ENCODE measurements at places on chromosomes 1 and 21.

DNA sequence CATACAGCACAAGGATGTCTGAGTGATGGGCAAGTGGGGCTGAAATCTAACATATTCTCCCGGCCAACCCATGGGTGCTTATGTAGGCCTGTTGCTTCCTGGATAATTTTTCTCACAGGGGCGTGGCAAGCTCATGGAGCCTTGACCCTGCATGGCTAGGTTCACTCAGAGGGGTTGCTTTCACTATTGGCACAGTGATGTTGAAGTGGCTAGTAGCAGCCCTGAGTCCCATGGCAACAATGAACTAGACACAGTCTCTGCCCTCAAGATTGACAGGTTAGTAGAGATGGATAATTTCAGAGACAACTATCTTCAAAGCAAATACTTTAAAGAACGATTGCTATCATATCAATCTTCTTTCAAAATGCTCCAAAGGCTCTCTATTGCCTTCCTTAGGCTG is 6.5 kb upstream of the MAB21L3 start:
- no peak for DNase-seq

DNA sequence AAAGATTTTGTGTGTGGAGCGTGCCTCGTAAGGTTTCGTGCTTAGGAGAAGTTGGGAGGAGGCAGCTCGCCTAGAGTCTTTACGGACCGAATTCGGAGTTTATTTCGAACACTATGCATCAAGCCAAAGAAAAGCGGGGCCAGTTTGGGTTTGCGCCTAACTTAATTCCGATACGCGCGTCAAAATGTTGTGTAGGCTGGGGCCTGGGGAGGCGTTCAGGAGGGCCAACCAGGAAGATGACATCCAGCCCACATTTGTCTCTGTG is 6.4 kb downstream of the FOXD2 start:
- no peak for DNase-seq

- DNase-seq, result no peak
Measured at GRCh38 chr1:236882678-236883077, 87.6 kb downstream of the MTR start.

- no peak for DNase-seq
Measured at GRCh38 chr1:64595871-64596515, 126.1 kb downstream of the CACHD1 start.

GRCh38 chr1:230909974-230910754 is 41.8 kb upstream of the C1orf198 start:
- DNase-seq, result no peak

DNA sequence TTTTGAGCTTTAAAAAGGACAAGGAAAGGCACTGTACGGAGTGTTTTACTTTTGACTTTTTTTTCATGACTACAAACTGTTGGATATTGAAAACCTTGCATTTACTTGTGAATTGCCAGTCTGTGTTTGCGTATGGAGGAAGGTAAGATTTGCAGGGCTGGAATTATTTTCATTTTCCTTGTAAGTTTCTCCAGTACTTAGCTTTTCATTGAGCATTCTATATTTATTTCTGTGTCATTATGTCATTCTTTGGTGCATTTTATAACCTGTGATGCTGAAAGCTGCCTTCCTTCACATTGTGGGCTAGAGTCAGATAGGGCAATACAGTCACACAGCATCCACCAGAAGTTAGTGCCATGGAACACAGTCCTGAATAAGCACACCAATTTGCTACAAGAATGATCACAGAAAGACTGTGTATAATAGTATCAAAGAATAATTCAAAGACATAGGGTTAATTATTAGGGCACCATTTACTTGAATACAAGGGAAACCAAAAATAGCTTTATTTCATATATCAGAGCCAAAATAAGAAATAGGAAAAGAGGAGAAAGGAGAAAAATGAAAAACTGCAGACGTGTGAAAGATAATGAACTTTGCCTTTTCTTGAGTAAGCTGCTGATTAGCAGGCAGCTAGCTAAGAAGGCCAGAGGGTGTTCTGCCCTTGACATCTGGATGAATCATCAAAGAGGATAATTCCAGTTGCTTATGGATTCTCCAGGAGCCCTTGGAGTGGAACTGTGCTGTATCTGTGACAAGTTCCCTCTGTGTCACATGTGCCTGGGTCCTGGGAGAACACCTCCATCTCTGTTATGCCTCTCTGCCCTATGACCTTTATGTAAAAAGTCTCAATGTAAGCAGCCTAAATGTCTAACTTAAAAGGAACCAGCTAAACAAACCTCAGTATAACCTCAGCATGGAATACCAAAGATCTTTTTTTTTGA is 8.0 kb upstream of the FAM20B start:
- DNase-seq, result no peak

DNA sequence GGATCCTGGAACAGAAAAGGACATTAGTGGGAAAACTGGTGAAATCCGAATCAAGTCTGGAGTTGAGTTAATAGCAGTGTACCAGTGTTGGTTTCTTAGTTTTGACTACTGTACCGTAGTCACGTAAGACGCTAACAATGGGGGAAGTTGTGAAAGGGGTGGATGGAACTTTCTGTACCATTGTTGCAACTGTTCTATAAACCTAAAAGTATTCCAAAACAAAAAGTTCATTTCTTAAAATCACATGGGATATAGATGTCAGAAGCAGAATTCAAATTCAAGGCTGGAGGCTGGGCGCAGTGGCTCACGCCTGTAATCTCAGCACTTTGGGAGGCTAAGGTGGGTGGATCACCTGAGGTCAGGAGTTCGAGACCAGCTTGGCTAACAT is 16.9 kb downstream of the ARHGEF19 start:
- DNase-seq, result no peak

DNA sequence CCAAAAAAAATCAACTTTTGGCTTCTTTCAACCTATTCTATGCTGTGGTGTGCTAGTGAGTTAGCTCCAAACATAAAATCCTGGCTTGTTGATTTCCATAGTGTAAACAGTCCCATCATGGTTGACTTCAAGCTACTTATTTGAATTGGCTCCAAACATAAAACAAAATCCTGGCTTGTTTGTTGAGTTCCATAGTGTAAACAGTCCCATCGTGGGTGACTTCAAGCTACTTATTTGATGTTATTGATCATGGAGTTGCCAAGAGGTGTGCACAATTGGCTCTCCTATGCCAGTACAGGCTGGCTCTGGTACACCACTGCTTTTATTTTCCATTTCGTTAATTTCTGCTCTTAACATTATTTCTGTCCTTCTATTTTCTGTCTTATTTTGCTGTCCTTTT is 1.8 kb upstream of the COA6 start:
- no peak for DNase-seq

DNA sequence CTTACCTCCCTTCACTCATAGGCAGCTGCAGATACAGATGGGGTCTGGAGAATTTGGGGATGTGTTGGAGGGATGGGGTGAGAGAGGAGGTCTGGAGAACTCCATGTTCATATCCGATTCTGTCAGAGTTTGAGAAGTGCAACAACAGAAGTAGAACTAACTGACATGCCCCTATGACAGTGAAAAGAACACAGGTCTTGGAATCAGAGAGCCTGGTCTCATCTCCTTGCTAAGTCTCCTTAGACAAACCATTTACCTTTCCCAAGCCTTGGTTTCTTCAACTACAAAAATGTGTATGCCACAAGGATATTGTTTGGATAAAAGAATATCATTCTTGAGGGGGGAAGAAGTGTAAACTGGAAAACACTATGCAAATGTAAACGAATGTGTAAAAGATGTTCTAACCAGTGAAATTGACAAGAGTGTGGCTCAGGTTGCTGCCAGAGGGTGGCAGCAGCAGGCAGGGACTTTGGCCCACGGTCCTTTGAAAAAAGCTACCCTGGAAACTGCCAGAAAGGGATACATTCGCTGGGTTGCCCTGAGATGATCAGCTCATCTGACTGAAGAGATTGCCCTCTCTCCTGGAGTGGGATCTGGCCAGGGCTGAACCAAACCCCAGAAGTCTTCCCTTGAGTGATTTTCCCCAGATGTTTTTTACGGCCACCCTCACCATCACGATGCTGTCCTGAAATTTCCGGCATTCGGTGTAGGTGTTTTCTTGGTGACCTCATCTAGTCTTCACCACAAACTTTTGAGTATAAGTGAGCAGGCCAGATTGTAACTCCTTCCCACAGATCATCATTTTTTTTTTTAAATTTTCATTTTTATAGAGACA is 17.0 kb upstream of the CD2 start:
- peak; percentile 46 for DNase-seq

DNA sequence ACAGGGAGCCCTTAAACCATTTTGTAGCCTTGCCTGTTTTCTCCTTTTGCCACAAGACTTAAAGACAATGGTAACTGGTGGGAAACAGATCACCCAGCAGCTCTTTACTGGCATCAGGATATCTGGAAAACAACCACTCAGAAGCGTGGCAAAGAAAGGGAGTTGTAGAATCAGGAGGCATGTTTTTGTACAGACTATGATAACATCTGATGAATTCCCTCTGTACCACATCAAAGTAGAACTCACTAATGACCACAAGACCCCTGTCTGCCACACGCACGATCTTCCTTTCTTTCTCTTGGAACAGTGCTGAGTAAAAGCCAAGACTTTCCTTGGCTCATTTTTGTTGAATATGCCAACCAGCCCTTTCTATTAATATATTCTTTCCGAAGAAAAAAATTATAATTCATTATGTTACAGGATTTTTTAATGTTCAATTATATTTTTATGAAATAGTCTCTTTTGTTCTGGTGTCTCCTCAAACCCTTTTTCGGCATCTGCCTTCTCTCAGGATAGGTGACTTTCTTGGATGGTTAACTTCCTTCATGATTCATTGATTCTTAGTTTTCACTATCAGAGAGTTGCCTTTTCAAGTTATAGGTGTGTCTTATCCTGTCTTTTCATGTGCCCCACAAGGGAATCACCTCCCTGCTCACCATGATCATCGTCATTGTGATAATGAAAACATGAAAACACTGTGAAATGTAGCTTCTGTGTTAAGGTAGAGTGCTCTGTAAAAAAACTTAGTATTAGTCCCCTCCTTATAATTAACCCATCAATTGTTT is 7.9 kb upstream of the PHGDH start:
- no peak for DNase-seq

DNA sequence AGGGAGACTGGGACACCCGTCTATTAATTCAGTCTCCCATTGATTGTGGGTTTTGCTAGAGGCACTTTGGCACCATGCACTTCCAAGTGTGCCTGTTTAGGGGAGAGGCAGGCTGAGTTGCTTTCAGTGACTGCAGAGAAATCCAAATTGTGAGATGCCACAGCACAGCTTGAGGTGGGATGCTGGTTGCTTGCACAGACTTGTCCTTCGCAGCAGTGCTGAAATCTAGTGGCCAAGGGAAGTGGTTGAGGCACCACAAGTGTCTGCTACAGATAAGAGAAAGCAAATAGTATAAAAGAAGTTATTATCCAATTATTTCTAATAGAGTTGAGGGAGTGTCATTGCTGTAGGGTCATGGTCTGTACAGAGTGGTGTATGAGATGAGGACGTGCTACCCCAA is 40.0 kb upstream of the APP start:
- DNase-seq, result no peak

DNA sequence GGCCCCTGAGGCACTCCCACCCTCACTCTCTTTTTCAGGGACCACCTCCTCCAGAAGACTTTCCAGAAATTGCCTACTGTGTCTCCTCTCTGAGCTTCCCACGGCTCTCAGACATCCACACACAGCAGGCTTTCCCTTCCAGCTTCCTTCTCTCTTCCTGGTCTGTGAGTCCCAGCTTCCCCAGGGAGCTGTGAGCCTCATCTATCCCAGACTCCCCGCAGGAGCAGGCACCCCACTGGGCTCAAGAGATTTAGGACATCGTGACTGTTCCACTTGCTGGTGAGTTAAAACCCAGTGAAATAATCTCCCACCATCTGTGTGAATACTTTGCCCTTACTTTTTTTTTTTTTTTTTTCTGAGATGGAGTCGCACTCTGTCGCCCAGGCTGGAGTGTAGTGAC is 22.0 kb upstream of the PRELP start:
- no peak for DNase-seq

- DNase-seq, result no peak
Measured at GRCh38 chr1:205975387-205975998, 27.7 kb downstream of the RAB7B start.

DNA sequence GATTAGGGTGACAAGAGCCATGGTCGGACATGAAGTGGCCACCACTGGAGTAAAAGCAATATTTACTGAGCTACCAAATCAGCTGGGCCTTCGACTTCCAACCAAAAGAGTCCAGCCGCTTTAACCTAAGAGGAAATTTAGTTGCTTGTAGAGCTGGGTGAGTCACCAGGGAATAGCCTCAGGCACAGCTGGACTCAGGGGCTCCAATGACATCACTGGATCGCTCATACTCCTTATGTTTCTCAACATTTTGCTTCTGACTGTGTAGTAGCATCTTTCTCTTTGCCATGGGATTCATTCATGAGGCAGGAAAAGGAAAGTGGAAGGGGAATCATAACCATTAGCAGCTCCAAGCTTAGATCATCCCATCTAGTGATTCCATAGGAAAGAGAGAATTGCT is 664.4 kb downstream of the MATN1 start:
- DNase-seq, result no peak

DNA sequence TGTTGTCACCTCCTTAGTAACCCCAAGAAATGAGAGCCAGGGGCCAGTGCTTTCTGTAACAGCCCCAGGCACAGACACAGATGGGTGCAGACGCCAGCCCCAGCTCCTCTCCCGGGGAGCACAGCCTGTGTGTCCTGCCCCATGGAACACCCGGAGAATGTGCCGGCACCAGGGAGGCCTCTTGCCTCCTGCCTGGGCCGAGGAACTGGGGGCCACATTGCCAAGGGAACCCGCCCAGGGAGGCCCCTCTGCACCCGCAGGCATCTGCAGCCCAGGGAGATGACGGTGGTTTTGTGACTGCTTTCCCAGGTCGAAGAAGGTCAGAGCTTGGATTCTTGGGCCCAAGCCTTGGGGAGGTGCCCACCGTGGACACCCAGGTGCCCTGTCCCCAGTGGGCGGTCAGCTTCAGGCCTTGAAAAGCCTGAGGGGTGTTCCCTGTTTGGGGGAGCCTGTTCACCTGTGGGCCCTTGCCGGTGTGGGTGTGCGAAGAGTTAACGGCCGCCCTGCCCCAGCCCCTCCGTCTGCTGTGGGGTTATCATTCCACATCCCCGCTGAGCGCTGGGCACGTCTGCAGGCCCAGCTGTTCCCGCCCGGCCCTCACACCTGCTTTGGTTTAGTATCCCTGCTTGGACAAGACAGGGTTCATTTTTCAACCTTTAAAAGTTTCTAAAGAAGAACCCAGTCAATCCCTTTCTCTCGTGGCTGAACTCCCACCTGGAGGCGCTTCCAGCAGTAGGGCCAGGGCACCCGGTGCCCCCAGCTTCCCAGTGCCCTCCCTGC is 62.5 kb downstream of the MORN1 start:
- no peak for DNase-seq

- no peak for DNase-seq
Measured at GRCh38 chr1:28233264-28233606, 406 bp upstream of the DNAJC8 start.

DNA sequence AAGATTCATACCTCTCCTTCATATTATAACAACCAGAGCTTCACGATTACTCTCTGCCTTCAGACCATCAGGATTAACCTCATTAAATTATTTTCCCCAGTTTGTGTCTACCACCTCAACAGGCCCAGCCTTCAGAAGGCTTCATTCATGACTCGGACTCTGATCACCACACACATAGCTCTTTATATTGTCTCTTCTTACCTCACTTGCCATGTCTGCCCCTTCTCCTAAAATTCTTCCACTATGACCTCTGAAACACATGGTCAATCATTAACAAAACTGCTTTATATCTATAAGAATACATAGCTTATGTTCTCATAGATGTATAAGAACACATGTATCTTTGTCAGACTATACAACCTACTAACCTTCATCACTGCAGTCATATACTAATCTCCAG is 79.8 kb downstream of the USP1 start:
- no peak for DNase-seq

Measured in activated T-helper 1 cell treated with anti-CD3 and anti-CD28 coated beads, Interleukin-2, amount 50 U/mL, for 16 hours (primary cell).